ENCODE measurements at places on chromosomes 4 and X.

DNA sequence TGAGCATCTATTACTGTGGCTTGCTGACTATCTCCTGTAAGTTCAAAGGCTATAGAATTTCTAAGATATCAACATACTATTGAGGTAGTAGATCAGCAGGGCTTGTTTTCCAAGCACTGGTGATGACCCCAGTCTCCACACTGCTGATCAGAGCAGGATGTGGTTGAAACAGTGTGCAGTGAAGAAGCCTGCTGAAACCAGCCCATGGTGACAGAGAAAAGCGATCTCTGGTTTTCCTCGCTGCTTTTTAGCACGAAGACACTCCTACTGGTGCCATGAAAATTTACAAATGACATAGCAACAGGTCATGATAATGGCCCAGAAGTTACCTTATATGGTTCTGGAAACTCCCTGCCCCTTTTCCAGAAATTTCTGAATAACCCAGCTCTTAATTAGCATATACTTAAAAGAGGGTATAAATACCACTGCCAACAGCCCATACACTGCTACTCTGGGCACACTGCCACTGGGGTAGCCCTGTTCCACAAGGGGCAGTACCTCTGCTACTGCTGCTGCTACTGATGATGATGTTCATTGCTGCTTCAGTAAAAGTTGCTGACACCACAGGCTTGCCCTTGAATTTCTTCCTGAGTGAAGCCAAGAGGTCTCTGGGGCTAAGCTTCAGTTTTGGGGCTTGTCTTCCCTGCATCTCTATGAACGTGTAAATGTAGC is 1689.5 kb upstream of the PCDH10 start:
- no peak for DNase-seq

GRCh38 chr4:157459785-157460184 is 239.3 kb downstream of the GRIA2 start:
- DNase-seq, result no peak

GRCh38 chr4:8344377-8344776 is 74.8 kb downstream of the HTRA3 start:
- DNase-seq, result no peak

DNA sequence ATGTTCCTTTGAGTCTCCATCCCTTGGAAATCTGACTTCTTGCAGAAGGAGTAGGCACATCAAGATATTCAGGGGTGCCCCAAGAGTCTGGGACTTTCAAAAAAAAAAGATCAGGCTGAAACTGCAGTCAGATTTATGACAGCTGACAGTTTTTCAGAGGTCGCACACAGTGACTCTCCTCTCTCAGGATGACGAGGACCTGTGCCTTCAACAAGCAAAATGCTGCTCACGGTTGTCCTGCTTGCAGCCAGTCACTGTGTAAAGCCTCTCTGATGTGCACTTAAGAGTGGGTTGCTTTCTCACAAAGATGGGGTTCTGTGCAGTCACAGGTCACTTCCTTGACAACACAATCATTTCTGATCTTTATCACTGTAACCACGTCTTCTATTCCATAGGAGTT is 178.2 kb downstream of the PTTG2 start:
- no peak for DNase-seq

DNA sequence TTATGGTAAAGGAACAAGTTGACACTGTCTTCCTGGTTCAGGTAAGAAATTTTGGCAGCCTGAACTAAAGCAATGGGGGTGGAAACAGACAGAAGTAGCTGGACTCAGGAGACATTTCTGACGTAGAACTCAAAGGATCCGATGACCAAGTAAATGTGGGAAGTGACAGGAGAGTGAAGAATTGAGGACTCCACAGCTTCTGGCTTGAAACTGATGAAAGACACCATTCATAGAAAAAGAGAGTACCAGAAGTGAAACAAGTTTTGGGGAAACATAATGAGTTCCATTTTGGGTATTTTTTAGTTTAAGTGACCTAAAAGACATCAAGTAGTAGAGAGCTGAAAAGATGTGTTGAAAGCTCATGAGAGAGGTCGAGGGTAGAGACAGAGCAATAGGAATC is 5.7 kb downstream of the FAM120C start:
- no peak for DNase-seq

DNA sequence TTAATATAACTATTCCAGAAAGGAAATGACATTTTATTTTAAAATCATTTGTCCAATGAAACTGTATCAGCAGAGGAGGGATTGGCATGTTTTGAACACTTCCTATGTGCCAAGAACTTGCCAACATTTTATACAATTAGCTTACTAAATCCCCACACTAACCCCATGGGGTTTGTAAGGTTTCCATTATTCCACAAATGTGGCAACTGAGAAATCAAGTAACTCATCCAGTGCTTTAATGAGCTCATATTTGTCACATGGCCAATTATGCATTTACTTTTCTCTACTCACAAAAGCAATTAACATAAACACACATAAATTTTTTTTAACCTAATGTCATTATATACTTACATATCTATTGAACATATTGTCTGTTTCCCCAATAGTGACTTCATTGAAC is 37.3 kb downstream of the MANBA start:
- DNase-seq, result no peak

GRCh38 chrX:19904778-19905367 is 17.5 kb upstream of the SH3KBP1 start:
- no peak for DNase-seq

GRCh38 chr4:133385161-133385954 is 236.3 kb downstream of the PCDH10 start:
- no peak for DNase-seq

- DNase-seq, result no peak
These were observed 47.7 kb downstream of the FGFRL1 start for GRCh38 chr4:1058997-1059665.

- no peak for DNase-seq
These were observed 713 bp downstream of the PLXNB3 start for GRCh38 chrX:153764786-153765137.

- no peak for DNase-seq
These were observed 657 bp downstream of the TCEAL8 start for GRCh38 chrX:103254171-103254824.

DNA sequence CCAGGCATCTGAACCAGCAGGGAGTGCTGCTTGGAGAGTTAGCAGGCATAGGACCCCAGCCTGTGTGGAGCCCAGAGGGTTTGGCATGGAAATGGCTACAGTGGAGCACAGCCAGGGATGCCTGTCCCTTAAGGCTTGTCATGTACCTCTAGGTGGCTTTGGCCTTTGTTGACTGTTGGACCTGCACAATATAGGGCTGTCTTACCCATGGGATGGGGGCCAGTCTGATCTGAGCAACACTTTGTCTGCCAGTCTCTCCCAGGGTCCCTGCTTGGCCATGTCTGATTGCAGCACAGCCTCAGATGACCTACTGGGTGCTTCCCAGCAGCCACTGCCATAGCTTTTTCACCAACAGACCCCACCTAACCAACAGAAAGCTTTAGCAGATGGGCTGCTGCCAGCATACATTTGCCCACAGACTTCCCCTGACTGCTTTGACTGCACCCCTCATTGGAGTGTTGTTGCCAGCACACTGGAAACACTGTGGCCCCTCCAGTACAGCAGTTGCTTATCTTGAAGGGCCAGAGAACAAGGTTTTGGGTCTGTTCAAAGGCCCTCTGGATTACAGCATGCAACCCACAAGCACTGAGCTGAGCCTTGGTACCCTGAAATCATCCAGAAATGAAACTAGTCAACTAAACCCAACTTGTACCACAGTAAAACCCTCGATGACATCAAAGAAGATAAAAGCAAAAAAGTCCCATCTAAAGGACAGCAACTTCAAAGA is 22.1 kb downstream of the ANAPC10 start:
- DNase-seq, result no peak

DNA sequence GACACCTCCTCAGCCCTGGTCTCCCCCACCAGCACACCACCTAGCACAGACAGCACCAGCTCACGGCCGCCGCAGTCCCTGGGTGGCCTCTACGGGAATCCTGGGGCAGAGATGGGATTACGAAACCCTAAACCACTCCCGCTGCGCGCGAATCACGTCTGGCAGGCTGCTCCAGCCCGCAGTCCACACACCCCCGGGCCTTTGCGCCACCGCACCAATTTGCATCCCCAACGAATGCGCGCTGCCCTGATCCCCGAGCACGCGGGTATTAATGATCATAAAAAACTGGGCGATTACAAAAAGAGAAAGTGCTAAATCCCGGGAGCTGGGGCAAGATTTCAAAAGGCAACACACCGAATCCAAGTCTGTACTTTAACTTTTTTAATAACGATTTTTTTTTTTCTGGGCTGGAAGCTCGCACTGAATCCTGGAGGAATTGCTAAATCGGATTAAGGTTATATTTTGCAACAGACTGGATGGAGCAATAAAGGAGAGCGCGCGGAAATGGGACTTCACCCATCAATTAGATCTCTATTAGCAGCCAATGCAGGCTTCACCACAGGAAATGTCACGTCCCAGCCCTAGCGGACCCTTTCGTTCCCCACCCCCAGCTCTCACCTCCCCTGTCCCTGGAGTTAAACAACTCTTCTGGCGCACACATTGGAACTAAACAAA is 69.8 kb upstream of the TMEM33 start:
- no peak for DNase-seq

- no peak for DNase-seq
These were observed 515.3 kb upstream of the ARX start for GRCh38 chrX:25531096-25531495.

GRCh38 chr4:52094376-52095145 is 43.5 kb downstream of the SPATA18 start:
- DNase-seq, result no peak

- DNase-seq, result no peak
These were observed 66.3 kb downstream of the CRMP1 start for GRCh38 chr4:5826437-5827107.

DNA sequence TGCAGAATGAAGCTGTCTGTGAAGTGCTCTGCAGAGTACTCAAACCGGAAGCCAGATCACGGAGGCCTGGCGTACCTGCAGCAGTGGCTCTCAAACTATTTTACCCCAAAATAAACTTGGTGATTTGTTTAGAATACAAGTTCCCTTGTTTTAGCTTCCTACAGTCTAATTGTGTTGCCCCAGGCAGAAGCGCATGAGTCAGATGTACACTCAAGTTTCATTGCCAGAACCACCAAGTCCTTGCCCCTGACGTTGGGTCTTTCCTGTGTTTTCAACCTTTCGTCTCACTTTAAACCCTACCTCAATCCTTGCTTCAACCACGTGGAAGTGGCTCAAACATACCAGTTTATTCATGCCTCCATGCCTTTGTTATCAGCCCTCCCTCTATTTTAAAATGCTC is 66.2 kb upstream of the SLC7A11 start:
- DNase-seq, result no peak

- DNase-seq, result no peak
These were observed 373.2 kb downstream of the BCOR start for GRCh38 chrX:39724544-39724943.

- peak; percentile 26 for DNase-seq
These were observed 1.8 kb upstream of the BCORL1 start for GRCh38 chrX:129980540-129981199.

DNA sequence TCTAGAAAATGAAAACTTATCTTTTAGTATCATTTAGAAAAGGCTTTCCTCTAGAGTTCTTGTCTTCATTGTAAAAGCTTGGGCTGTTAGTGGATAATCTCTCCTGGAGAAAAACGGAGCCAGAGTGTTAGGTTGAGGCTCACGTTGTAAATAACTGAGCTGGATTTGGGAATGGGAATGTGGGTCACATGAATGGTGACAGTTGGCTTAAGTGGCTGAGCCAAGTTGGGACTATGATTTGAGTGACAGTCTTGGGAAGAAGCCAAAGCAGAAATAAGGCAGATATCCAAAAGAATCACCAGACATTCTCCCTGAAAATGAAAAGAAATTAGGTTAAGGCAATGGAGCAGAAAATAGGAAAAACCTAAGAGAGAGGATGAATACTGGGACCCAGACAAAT is 33.6 kb upstream of the PDGFC start:
- DNase-seq, result no peak

DNA sequence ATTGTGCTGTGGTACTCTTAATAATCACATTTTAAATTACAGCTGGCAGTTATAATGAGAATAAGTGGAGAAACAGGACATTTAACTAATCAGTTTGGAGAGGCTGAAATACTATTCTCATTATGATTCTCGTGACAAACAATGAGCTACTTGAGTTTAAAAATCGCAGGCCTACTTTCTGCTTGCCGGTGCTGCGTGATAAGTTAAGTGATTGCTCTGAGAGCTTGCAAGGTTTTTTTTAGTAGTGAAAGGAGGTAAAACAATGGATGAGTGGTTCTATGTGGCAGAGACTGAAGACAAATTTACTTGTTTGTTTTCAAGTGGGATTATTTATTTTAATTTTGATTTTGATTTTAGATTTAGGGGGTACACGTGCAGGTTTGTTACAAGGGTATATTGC is 114.0 kb downstream of the RAPGEF2 start:
- DNase-seq, result no peak

- no peak for DNase-seq
These were observed 9.0 kb upstream of the PITX2 start for GRCh38 chr4:110631584-110632505.

- DNase-seq, result no peak
These were observed 4.0 kb upstream of the PCDH7 start for GRCh38 chr4:30716158-30716557.

DNA sequence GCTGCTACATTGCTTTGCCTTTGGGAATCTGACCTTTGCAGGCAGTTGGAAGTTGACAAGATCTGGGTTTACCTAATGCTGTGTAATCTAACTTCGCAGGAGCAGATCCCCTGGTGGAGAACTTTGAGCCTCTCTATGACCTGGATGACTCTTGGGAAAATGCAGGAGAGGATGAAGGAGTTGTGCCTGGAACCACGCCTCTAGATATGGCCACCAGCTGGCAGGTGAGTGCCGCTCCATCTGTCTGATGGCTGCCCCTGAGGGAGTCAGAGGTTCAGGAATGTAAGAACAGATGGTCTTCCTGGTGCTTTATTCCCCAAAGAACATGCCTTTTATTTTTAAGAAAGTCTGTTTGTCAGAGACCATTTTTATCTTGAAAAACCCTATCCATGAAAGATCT is 109.3 kb downstream of the NFKB1 start:
- DNase-seq, result no peak

GRCh38 chr4:88998001-88998400 is 59.0 kb downstream of the FAM13A start:
- DNase-seq, result no peak

- DNase-seq, result no peak
These were observed 11.8 kb upstream of the CD40LG start for GRCh38 chrX:136636121-136636520.

- DNase-seq, result no peak
These were observed 22.4 kb downstream of the LPAR4 start for GRCh38 chrX:78769946-78770345.

Measured in T-helper 9 cell (primary cell).